NCI-H2107 (cell line): ENCODE measurements at places on chromosomes 1 and 21.

GRCh38 chr1:248670003-248670402, 14.7 kb upstream of the OR2T27 start:
- no peak for DNase-seq

DNA sequence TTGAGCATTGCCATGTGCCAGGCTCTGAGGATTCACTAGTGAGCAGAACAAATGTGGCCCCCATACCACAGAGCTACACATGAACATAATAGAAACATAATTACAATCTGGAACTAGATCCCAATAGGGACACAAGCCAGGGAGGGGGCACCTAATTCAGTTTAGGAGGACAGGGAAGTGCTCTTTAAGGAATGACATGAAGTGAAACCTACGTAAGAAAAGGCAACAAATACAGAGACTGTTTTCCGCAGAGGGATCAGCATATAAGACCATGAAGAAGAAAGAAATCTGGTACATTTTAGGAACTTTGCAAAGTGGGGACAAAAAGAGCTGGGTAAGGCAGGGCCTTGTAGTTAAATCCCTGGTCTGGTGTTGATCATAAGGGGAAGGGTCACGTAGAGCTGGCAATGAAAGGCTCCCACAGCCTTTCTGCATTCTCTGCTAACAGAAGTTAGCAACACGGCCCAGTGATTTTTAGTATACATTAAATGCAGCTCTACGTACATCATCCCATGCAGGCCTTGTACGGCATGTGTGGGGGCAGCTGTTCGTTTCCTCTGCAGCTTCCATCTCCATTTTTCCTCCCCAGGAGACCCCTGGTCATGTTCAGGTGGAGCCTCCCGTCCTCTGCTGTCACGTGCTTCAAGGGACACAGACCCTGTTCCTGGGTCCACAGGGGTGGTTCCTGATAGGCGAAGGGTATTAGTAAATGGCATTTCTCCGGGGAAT, 26.8 kb upstream of the SLC30A1 start:
- DNase-seq, result no peak

DNA sequence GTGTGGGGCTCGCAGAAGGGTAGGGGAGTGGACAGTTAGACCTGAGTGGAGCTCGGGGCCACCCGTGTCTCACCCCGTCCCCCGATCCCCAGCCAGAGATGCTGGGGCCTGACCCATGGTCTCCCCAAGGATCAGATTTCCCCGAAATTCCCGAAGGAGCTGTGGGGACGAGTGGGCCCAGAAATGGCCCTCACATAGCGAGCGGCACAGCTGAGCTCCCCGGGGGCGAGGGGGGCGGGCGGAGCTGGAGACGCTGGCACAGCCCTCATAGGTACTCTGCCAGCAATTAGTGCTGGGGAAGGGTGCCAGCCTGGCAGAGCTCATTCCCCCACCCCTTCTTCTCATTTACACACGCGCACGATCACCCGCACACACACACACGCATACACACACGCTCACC, 9.2 kb downstream of the CASZ1 start:
- no peak for DNase-seq

- DNase-seq, result no peak
Observed at GRCh38 chr1:151504252-151504651, 6.9 kb upstream of the CGN start.

GRCh38 chr1:230869500-230869899, 1.2 kb upstream of the C1orf198 start:
- DNase-seq, result no peak

- no peak for DNase-seq
Observed at GRCh38 chr1:228270032-228270431, 62.2 kb downstream of the OBSCN start.

DNA sequence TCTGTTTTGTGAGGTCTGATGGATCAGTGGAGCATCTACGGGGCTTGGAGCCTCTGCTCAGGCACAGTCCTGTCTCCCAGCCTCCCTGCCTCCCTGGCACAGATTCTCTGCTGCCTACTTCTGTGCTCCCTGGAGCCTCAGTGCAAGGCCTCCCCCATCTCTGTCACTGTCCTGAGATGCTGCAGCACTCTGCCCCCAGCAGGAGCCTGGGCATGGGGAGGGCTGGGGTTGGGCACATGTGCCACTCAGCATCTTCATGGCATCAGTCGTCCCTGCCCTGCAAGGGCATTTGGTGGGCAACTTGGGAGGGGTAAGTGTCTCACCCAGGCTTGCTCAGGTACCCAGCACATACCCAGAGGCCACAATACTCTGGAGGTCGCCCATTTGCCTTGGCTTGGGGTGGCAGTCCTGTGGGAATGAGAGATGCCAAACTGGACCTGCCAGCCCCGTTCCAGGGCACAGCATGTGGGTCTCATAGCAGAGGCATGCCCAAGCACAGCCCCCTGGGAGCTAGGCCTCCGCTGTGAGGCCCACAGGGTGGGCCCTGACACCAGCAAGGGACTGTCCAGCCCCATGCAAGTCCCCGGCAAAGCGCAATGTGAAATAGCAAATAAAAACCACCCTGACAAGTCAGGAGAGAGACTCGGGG, 28.7 kb downstream of the PADI3 start:
- DNase-seq, result no peak

GRCh38 chr1:186564582-186564981, 103.7 kb upstream of the PDC start:
- DNase-seq, result no peak

- DNase-seq, result no peak
Observed at GRCh38 chr1:53195246-53196016, 1.2 kb upstream of the CPT2 start.

GRCh38 chr1:23171181-23171755, 2.6 kb upstream of the LUZP1 start:
- no peak for DNase-seq

DNA sequence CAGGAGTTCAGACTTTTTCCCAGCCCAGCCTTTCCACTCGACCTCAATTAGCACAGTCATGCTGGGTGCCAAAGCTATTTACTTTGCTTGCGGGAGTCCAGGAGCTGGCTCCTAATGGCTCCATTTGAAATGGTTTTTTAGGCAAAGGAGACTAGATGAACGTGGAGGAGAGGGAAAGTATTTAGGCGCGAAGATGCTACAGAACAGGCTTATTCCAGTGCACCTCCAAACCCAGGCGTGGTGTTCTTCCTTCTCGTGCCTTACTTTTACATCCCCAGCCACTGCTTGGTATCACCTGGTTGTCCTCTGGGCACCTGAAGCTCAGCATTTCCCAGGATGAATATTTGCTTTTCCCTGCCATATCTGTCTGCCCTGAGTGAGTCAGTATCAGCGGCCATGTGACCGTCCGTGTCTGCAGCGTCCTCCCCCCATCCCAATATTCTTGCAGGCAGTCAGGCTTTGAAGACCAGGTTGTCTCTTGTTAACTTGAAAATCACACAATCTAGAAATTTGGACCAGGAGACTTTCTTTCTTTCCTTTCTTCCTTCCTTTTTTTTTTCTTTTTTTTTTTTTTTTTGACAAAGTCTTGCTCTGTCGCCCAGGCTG, 198.5 kb downstream of the DYRK1A start:
- DNase-seq, result no peak

- no peak for DNase-seq
Observed at GRCh38 chr1:178308438-178308837, 188.3 kb downstream of the CLEC20A start.

DNA sequence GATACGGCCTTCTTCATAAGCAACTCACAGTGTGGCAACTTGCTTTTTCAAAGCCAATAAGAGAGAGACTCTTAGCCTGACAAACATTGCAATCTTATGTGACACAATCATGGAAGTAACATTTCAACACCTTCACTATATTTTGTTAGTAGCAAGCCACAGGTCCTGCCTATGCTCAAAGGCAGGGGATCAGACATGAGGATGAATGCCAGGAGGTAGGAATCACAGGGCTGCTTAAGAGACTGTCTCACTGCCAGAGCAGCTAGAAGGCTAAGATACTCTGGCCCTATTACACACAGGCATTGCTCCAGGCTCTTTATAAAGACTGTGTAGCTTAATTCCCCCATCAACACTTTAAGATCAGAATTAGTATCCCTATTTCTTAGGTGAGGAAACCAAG, 236.2 kb upstream of the KAZN start:
- no peak for DNase-seq

DNA sequence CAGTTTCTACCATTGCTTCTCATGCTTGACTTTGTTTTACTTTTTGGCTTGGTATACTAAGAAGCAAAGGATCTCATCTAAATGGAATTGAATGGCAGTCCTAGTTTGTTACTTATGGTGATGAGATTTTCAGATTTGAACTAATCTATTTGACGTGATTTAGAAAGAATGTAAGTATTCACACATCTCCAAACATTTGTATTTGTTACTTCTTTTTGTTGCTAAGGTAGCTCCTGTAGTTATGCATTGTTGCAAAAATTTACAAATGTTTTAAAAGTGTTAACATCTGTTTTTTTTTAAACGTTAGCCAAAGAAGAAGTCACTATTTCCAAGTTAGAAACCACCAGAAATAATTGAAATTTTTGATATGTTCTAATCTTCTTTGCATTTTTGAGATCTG, 222.5 kb downstream of the RPS6KC1 start:
- no peak for DNase-seq

DNA sequence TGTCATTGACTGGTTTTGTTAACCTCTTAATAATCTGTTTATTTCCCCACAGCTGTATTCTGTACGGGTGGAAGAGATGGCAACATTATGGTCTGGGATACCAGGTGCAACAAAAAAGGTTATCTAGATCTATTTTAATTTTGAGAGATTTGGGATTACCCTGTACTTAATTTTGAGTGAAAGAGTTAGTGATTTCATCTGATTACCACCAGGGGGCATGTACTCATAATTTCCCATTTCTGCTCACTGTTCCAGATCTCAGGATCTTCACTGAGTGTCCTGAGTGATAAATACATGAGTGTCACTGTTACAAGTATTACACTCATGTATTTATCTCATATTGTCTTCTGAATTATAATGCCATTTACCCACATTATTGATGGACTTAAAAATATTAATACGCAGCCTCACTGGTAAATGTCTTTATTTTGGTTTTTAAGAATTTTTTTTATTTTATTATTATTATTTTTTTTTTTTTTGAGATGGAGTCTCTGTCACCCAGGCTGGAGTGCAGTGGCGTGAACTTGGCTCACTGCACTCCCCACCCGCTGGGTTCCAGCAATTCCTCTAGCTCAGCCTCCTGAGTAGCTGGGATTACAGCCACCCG, 27.4 kb downstream of the DTL start:
- peak; percentile 28 for DNase-seq

DNA sequence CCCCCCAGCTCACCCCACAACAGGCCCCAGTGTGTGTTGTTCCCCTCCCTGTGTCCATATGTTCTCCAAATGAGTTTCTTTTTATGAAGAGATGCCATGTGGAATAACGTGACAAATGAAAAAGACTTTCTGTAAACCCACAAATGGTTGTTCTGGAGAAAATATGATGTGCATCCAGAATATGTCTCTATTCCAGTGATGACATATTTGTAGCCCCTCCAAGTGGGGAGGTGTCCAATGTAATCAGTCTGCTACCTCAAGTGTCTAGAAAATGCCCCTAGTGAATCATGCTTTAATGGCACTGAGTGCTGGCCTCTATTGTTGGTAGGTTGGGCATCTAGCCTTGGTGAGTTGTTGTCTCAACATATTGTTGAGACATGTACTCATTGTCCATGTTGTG, 179.6 kb downstream of the KCNK2 start:
- no peak for DNase-seq

DNA sequence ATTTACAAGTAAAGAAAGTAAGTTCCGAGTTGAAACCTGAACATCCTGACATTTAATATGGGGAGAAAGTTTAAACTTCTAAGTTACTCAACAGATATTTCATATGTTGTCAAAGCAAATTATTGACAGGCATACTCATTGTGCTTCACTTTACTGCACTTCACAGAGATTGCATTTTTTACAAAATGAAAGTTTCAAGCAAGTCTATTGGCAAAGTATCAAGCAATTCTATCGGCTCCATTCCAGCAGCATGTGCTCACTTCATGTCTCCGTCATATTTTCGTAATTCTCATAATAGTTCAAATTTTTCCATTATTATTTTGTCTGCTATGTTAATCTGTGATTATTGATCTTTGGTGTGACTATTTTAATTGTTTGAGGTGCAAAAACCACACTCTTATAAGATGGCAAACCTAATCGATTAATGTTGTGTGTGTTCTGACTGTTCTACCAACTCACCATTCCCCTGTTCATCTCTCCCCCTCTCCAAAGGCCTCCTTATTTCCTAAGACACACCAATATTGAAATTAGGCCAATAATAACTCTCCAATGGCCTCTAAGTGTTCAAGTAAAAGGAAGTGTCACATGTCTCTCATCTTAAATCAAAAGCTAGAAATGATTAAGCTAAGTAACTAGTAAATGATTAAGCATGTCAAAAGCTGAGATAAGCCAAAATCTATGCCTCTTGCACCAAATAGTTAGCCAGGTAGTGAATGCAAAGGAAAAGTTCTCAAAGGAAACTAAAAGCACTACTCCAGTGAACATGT, 68.2 kb upstream of the BCL9 start:
- no peak for DNase-seq

GRCh38 chr1:18869847-18870594, 10.6 kb upstream of the TAS1R2 start:
- no peak for DNase-seq

DNA sequence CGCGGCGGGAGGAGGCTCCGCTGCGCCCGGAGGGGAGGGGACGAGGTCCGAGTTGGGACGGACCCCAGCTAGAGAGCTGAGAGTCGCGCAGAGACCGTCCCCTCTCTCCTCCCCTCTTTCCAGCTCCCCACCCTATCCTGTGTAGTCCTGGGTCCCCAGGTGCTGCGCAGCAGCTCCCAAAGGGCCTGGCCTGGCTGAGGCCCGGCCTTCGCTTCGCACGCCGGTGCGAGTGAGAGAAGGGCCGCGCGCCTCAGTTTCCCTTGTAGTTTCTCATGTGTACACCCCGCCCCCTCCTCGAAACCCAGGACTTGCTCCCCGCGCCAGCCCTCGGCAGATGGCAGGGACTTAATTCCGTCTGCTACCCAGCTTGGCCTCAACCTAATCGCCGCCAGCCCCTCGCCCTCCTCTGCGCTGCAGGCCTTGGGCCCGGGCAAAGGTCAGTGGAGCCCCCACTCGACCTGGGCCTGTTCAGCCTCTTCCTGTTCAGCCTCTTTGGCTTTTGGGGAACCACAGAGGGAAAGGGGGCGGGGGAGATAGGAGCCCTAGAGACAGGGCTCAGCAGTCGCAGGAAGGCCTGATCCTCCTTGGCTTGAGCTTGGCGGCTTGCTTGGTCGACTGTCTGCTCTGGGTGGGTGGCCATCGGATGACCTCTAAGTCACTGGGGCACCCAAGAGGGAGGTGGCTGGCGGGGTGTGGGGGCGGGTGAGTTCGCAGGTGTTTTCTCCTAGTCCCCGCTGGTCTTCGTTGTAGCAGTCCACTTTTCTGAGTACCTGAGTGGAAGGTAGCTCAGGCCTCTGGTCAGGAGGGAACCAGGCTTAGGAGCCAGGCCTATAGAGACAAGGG, 1.0 kb downstream of the ZNF687 start:
- DNase-seq, result no peak

GRCh38 chr1:200436436-200436835, 26.6 kb upstream of the ZNF281 start:
- DNase-seq, result no peak
